ENCODE measurements at places on chromosomes 12 and 14.

- no peak for DNase-seq
These were observed 720.8 kb upstream of the FLRT2 start for GRCh38 chr14:84809158-84809557.

GRCh38 chr12:42574851-42575266 lies 14.7 kb downstream of the PRICKLE1 start:
- no peak for DNase-seq

- no peak for DNase-seq
These were observed 1.4 kb downstream of the LIN7A start for GRCh38 chr12:80936353-80936641.

DNA sequence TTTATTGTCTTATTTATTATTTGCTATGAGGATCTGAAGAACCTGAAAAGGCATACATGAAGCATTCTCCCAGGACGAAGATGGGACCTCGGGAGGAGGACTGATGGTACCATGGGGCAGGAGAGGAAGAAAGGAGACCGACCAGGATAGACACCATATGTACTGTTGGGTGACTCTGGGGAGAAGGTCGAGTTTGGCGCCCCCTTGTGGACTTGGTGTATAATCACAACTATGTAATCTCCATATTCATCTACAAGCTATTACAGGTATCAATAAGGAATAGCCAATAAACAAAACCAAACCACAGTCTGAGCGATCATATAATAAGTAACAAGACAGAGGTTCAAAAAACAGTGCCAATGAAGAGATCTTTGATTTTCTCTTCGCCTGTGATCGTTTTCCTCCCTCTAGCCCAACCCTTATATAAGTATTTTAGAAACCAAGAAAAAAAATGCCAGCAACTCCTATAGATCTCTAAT lies 139.1 kb downstream of the SPTSSA start:
- no peak for DNase-seq

DNA sequence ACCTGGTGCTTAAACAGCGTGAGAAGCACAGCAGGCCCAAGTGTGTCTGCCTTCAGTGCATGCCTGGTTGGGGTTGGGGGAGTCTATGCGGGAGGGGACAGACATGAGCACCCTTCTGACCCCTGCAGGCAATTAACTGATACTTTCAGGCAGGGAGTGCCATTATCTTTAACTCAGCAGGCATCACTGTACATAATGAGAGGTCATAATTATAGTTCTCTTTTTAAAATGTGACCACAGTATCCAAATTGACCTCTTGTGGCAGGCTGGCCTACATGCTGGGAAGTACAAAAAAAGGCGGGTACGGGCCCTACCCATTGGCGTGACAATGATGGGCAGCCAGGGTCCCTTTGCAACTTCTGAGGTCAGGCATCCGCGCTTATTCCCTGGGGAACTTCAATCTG lies 209.1 kb downstream of the FOXN3 start:
- no peak for DNase-seq

- DNase-seq: no peak
These were observed 87.9 kb downstream of the PHLDA1 start for GRCh38 chr12:75943730-75944096.

DNA sequence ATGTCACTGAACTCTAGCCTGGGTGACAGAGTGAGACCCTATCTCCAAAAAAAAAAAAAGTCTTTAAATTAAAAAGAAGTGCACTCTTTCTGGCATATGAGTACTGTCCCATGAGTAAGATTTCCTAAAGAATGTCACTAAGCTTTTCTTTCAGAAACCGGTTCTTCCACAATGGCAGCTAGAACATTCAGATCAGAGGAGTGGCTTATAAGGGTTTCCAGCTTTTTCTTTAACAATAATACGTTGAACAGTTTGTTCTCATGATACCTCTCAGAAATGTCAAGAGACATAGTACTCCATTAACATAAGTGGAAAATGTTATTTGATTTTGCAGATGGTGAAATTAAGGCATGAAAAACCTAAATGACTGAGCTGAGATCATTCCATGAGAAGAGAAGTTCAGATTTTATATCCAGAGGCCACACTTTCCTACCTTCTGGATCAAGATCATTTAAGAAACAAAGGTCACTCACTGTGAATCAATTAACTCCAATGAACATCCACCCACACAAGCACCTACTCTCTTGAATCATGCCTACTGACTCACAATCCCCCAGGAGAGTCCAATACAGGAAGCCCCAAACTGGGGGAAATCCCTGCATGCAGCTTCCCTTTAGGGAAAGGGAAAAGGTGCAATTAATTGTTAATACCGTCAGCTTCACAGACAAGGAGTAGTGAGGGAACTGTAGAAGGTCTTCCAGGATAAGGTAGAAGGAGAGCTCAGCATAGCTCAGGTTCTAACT lies 86.9 kb downstream of the SPTSSA start:
- no peak for DNase-seq

DNA sequence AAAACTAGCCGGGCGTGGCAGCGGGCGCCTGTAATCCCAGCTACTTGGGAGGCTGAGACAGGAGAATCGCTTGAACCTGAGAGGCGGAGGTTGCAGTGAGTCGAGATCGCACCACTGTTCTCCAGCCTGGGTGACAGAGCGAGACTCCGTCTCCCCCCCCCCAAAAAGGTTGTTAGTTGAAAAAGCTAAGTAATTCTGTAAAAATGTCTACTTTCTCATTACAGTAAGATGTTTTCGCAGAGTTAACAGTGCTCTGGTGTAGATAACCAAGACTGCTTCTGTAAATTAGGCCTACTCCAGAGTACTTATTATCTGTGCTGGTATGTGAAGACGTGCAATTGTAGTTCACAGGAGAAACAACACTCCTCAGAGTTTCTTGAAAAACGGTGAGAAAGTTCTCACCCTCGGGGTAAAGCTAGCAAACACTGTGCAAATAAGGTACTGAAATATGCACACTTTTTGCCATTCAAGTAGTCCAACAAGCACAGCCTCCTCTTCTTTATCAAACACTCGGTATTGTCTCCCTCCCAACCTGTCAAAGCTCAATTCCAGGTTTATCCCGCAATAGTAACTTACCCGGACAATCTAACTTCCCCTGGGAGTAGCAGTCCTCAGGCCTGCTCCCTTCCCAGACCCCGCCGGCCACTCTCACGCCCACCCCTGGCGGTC lies 974 bp downstream of the BTBD7 start:
- DNase-seq: no peak
